Stimulated activated naive CD4-positive, alpha-beta T cell treated with Interleukin-2 at 50 U/mL for 16 hours (primary cell): ENCODE measurements at places on chromosomes 6 and 20.

DNA sequence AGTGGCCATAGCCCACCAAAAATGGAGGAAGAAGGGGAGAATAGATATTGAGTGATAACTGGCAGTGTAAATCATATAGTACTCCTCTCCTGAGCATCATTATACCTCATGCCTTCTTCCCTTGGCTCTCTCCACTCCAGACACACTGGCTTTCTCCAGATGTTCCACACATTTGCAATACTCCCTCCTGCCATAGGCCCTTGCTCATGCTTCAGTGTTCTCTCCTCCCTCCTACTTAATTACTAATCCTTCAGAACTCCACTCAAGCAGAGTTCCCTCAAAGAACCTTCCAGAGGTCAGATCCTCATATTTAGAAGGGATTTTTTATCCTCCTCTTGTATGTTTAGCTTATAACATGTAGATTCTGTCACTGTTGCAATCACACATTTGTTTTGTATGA lies 279.5 kb upstream of the SUPT3H start:
- DNase-seq = no peak

- DNase-seq = no peak
Measured at GRCh38 chr6:93057584-93057983, 361.8 kb downstream of the EPHA7 start.

GRCh38 chr6:34281702-34282334 lies 33.0 kb upstream of the SMIM29 start:
- DNase-seq = no peak

DNA sequence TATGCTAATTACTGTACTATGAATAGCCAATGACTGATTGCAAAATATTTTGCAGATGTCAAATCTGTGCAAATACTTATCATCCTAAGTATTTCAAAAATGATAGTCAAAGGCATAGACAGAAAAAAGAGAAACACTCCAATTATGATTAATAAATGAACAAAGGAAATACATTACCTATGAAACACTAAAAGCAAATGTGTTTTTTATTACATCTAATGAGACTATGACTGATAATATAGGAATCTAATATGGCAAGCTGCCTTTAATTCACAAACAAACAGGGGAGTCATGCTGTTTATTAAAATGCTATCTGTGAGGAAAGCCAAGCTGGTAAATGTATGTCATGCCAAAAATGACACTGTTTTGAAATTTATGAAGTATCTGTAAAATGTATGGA lies 713.2 kb upstream of the NRSN1 start:
- DNase-seq = no peak
